ENCODE measurements at places on chromosomes 2 and 18.

- DNase-seq = peak; percentile 84
These were observed 32.7 kb downstream of the ARHGAP25 start for GRCh38 chr2:68767031-68767961.

- DNase-seq = no peak
These were observed 488.1 kb upstream of the RAB12 start for GRCh38 chr18:8121101-8121500.

DNA sequence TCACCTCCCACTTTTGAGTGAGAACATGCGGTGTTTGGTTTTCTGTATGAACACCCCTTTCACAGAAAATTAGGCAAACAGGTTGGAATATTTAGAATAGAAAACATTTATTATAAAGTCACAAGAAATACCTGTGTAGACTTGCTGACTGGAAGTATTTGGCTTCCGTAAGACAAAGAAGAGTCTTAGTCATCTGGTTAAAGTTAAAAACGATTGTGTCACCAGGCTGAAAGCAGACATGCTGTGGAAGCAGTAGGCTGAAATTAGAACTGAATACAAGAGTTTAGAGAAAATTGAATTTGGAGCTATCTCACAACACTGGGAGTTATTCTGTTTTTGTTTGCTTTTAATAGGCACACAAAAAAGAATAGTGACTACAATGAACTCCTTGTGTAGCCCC, 16.2 kb upstream of the CLASP1 start:
- DNase-seq = no peak

DNA sequence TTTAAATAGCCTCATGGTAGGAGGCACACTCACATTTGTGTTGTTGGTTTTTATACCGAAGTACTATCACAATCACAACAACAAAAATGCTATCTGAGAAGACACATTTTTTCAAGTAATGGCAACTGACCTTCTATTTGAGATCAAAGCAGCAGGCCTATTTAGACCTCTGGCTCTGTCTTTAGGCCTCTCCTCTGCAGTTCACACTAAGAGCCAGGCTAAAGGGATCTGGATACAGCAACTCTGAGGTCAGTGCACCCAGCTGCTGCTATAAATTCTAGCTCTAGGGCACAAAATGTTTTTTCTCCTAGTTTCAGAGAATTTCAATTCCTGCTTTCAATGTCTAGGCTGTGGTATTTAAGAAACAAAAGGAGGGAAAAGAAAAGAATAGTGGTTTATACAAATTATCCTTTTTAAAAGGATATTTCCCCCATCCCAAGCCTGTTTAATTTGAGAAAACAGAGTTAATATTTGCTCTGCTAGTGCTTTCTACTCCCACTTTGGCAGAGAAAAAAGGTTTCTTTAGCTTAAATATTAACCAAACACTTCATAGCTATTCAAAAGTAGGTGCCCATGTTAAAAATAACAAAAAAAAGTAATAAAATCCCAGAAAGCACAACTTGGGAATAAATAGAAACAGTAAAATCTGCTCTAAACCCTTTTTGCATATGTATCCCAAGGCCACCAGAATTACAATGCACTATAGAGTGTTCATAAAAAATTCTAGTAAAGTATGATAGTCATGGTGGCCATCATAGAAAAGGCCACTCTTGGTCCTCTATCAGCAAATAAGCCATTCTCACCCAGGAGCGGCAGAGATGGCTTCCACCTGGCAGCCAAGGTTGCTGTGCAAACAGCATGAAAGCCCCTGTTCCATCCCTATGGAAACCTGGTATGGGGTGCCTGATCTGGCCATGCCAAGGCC, 293.6 kb upstream of the SESTD1 start:
- no peak for DNase-seq

GRCh38 chr2:41854227-41854626, 193.6 kb upstream of the PKDCC start:
- peak; percentile 28 for DNase-seq

DNA sequence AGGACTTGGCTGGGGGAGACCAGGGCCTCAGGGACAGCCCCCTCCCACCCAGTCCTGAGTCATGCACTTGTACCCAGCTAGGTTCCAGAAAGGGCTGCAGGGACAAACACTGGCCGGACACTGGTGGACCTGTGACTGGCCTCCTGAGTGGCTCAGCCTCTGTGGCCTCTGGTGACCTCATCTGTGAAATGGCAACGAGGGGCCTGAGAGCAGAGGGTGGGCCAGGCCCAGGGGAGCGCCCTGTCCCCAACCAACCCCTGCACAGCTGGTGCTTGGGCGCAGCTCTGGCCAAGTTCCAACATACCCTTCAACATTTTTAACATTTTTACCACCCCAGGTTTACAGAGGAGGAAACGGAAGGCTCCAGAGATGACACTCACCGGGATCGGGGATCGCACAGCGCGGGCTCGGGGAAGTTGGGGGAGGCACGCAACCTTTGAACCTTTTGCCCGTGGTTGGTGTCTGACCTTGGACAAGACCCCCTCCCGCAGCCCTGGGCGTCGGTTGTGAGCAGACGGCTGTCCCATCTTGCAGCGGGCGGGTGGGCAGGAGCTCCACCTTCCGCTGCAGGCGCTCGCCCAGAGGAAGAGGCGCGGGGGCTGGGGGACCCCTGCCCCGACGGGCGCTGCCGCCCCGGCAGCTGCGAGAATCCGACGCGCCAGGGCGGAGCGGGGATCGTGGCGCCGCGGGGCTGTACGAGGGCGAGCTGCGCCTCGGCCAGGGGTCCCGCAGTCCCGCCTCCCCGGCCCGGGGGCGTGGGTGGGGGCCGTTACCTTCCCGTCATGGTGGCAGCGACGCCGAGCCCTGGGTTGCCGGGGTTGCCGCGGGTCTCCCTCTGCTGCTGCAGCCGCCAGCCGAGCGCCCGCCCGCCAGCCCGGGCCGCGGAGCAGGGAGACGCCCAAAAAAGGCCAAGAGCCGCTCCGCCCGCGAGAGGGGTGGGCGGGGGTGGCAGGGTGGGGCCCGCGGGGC, 805 bp downstream of the LIMS2 start:
- no peak for DNase-seq

- DNase-seq = no peak
These were observed 782 bp downstream of the MTA3 start for GRCh38 chr2:42569116-42569711.

GRCh38 chr2:529424-529823, 147.8 kb downstream of the TMEM18 start:
- peak; percentile 8 for DNase-seq

GRCh38 chr18:10497206-10497749, 28.5 kb upstream of the NAPG start:
- no peak for DNase-seq

DNA sequence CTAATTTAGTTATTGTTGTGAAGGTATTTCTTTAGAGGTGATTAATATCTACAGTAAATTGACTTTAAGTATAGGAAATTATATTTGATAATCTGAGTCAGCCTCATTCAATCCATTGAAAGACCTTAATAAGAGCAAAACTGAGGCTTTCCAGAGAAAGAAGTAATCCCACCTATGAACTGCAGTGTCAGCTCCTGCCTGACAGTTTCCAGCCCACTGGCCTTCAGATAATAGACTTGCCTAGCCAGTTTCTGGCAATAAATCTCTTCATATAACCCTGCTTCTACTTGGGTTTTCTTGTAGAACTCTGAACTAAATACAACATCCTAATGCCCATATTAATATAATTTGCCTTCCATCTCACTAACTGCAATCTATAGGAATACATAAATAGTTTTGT, 437.9 kb upstream of the UBE2E3 start:
- no peak for DNase-seq

- no peak for DNase-seq
These were observed 24.5 kb upstream of the TGIF1 start for GRCh38 chr18:3425446-3425845.

DNA sequence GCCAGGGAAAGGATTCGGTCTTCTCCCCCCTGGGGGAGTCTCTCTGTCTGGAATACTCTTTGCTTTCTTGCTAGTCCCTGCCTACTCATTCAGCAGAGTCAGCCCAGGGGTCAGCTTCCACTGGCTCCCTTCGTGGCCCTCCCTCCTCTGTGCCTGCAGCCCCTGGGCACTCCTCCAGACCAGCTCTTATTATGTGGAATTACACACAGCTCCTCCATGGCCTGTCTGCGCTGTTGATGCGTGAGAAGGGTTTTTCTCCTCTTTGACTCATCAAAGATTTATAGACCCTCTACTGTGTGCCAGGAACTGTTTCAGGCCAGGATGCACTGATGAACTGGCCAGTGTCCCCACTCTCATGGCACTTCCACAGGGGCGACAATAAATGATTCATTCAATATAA, 44.4 kb downstream of the ST8SIA5 start:
- no peak for DNase-seq

GRCh38 chr2:74625658-74626425, 22.3 kb downstream of the M1AP start:
- no peak for DNase-seq

- DNase-seq = no peak
These were observed 108.1 kb upstream of the SERPINE2 start for GRCh38 chr2:224147174-224147573.

GRCh38 chr2:36502081-36502480, 95.9 kb downstream of the FEZ2 start:
- DNase-seq = no peak

DNA sequence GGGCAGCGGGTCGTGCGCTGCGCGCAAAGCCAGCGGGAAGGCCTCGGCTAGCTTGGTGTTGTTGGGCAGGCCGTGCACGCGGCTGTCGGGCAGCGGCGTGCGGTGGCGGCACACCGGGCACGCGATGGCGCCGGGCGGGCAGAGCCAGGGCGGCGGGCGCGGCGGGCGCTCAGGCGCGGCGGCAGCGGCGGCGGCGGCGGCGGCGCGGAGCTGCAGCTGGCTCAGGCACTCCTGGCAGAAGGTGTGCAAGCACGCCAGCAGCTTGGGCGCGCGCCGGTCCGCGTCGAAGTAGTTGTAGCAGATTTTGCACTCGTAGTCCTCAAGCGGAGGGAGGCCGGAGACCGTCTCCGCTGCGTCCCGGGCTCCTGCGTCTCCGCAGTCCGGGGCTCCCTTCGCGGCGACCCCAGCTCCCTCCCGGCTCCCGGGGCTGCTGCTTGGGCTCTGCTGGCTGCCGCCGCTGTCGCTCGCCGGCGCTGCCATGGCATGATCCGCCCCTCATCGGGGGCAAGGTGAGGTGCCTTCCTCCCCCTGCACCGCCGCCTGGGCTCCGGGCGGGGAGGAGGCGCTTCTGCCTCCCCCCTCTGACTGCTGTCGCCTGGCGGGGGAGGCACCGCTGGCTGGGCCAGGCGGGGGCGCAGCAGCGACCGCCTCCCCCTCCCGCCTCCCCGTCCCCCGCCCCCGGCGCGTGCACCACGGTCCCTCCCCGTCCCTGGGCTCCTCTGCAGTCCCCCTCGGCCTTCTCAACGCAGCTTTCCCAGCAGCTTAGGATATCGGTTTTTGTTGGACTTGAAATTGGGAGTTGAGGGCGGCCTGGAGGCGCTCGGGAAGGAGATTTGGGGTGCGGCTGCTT, 21.0 kb upstream of the PAX3 start:
- peak; percentile 21 for DNase-seq

DNA sequence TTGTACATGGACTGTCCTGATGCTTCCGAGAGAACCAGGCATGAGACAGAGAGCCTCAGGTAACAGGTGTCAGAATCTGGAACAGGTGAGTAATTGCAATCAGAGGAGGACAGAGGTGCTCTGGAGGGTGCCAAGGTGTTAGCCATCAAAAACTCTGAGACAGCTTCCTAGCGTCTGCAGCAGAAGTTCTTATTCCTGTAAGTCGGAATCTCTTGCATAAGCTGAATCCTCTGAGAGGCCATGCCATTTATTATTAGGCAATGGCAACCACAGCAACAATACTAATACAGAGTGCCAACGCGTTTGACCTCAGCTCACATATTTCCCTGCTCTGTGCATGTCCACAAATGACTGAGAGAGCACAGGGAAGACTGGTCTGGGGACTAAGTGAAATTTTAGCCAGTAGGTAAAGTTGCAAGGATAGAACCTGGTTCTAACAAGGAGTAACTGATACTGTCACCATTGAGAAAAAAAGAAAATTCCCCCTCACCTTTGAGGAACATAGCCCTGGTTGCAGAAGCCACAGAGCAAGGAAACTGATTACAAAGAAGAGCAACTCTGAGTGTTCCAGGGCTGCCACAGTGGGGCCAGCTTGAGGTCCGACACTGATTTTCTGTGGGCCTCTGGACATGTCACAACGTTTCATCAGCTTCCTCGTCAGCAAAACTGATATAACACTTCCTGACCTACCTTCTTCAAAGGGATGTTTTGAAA, 55.1 kb upstream of the ACSL3 start:
- peak; percentile 12 for DNase-seq

DNA sequence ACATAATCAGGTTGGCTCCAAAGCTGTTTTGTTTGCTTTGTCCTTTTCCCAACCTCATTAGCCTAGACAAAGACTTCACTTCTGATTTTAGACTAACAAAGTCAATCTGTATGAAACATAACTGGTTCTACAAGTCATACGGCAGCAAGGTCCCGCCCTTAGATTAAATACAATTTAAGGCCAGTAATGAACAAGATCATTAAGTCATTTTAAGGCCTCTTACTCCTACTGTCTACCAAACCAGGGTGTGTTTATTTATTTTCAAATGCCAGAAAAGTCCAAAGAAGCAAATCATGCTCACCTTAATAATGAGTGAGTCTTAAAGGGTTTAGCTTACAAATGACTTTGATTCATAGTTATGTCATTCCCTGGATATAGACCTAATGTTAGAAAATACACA, 148.4 kb upstream of the ACVR2A start:
- DNase-seq = no peak

- DNase-seq = no peak
These were observed 263.6 kb downstream of the RNF144A start for GRCh38 chr2:7180638-7181370.

DNA sequence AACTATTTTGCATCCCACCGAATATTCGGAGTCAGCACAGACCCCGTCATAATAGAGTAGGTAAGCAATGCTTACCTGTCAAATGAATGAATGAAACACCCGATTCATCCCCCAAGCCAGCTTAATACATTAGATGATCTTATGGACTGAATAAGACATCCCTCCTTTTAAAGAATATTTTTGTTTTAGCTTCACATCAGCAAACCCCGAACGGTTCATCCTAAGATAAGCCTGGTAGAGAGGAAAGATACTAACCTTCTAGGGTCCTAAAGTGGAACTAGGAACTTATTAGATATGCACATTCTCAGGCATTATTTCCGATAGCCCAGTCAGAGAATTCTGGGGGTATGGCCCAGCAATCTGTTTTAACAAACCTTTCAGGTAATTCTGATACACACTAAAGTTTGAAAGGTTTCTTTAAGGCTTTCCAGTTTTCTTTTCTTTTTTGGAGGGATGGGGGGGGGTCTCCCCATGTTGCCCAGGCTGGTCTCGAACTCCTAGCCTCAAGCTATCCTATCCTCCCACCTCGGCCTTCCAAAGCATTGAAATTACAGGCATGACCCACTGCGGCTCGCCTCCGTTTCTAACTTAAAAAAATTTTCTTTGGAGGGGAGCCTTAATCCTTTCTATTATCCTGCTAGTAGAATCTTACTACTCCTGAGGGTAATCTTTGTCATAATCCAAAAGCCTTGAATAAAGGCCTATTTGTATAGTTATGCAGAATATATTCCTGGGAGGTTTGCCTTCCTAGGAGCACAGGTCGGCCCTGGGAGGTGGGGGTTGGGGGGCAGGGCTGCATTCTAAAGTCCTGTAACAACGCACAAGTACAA, 1.0 kb upstream of the ACTR3 start:
- DNase-seq = no peak

- no peak for DNase-seq
These were observed 52.6 kb downstream of the NEDD4L start for GRCh38 chr18:58096658-58097057.

- DNase-seq = no peak
These were observed 22.5 kb downstream of the SH3RF3 start for GRCh38 chr2:109151519-109151918.

Data from activated CD4-positive, alpha-beta T cell treated with anti-CD3 and anti-CD28 coated beads, Interleukin-10, Interleukin-2, amounts not matched to agents 100 ng/mL and 50 ng/mL, durations not matched to agents 16 hours and 8 hours (primary cell).